ENCODE measurements at places on chromosomes 7 and 10. TPM values are rescaled to one million over a fixed set of nuclear protein-coding genes. Genes with fewer than 3 reads are reported as not detected.

Gene AASS
- total RNA-seq, result 12.9 TPM

Gene AEBP1
- 31.1 TPM for total RNA-seq

Gene ADAMTS14
- under 0.01 TPM for total RNA-seq

Gene OR2A1
- total RNA-seq, result under 0.01 TPM

Gene ASB15
- total RNA-seq, result not detected

Gene DNAH11
- total RNA-seq, result under 0.01 TPM

Gene PRPS1L1
- total RNA-seq, result not detected

Gene OR2A42
- total RNA-seq, result not detected

Data from bronchus fibroblast of lung (primary cell).